ENCODE measurements at places on chromosomes 13 and 19.

DNA sequence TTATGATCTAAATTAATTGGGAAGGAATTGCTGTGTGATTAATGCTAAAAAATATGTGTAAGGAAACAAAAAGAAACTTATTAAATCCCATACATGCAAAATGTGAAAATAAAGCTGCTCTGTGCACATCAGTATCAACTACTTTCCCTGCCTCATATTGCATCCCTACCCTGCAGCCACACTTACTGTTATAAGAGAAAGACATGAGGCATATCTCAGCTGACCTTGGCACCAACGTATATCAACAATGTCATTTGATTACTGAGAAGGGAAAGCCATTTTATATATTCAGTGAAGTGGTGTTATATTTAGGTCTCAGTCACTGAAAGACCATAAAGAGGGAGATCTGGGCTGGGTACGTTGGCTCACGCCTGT lies 585.1 kb downstream of the GPC6 start:
- H3K27ac ChIP-seq = no peak overlapping the region
- H3K4me1 ChIP-seq = no peaks in the 10 kb centered on the region
- H3K27me3 ChIP-seq = no peaks in the 10 kb centered on the region
- H3K4me3 ChIP-seq = no peak overlapping the region
- no peak for DNase-seq
- H3K36me3 ChIP-seq = no peaks in the 10 kb centered on the region

GRCh38 chr19:2602391-2603181 lies 99.9 kb downstream of the GNG7 start:
- peak overlapping the region; percentile 16 for H3K4me3 ChIP-seq
- DNase-seq = peak; percentile 53
- no peaks in the 10 kb centered on the region for H3K36me3 ChIP-seq
- peak overlapping the region; percentile 38 for H3K27ac ChIP-seq

DNA sequence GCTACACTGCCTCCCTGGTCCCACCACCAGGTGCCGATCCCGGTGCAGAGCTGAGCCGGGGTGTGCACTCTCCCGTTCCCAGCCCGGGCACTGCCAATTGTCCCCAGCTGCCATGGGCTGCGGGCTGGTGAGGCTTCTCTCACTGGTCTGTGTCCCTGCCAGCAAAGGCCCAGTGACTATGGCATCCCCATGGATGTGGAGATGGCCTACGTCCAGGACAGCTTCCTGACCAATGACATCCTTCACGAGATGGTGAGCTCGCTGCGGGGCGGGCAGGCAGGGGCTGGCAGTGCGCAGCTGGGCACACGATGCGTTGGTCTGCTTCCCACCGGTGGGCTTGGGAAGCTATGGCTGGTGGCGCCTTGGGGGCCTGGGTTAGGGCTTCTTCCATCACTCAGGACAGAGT lies 14.6 kb downstream of the MPND start:
- H3K27me3 ChIP-seq = no peaks in the 10 kb centered on the region
- no peak overlapping the region for H3K27ac ChIP-seq
- H3K4me1 ChIP-seq = peaks cover 4% of the 10 kb centered on the region
- DNase-seq = no peak

GRCh38 chr13:90690458-90691080 lies 656.9 kb upstream of the MIR17HG start:
- no peak for DNase-seq
- H3K4me1 ChIP-seq = no peaks in the 10 kb centered on the region
- H3K4me3 ChIP-seq = no peak overlapping the region
- no peaks in the 10 kb centered on the region for H3K27me3 ChIP-seq
- no peaks in the 10 kb centered on the region for H3K36me3 ChIP-seq

DNA sequence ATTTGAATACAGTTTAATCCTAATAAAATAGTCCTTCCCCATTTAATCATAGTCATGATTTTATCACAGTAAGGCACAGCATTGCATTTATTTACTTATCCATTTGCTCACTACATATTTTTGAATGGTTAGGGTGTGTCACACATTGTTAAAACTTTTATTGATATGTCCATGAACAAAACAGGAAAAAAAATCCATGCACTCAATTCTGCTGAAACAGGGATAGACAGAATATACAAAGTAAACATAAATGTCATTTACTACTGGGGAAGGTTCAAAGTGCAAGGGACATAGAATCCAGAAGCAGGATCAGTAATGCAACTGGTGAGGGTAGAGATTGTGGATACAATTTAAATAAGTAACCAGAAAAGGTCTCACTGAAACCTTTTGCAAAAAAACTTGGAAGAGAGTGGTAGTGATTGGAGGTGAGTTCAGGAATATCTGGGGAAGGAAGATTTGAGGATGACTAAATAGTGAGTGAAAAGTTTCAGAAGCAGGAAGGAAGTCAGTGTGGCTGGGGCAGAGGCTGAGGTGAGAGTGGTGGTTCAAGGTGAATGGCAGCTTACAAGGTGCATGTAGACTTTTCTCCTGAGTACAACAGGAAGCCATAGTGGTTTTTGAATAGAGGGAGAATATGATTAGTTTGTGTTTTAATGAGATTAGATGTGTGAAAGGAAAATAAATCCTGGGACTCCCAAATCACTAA lies 387.2 kb upstream of the ATXN8OS start:
- H3K36me3 ChIP-seq = no peaks in the 10 kb centered on the region
- H3K4me1 ChIP-seq = peaks cover 4% of the 10 kb centered on the region
- H3K27me3 ChIP-seq = no peaks in the 10 kb centered on the region
- H3K4me3 ChIP-seq = no peak overlapping the region
- DNase-seq = peak; percentile 51

DNA sequence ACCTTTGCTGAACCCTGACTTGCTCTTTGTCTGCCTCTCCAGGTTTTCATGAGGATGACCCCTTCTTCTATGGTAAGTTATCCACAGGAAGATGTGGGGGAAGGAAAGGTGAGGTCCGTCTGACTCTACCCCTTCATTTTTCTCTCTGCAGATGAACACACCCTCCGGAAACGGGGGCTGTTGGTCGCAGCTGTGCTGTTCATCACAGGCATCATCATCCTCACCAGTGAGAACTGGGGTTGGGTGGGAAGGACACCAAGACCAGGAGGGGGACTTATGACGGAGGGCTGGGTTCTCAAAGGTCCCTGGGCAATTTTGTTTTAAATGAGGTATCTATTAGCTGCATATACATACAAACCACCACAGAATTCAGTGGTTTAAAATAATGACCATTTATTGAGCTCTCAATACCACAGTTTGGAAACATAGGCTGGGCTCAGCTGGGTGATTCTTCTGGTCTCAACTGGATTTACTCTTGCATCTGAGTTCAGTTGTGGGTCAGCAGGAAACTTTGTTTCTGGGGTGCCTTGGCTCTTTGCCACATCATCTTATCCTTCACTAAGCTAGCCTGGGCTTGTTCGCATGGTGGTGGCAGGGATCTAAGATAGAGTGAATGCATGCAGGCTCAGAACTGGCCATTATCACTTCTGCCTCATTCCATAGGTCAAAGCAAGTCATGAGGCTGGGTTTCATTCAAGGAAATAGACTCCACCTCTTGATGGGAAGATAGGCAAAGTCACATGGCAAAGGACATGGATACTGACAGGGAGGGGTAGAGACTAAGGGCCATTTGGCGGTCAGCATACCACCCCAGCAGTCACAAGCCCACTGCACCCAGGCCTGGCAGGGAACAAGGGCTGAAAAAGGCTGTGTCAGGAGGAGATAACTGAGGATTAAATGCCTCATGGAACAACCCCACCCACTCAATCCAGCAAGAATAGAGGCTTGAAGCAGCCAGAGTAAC lies 11.8 kb downstream of the FXYD5 start:
- no peak overlapping the region for H3K4me3 ChIP-seq
- H3K36me3 ChIP-seq = peaks cover 10% of the 10 kb centered on the region
- no peak overlapping the region for H3K27ac ChIP-seq
- DNase-seq = no peak

GRCh38 chr19:37303591-37304171 lies 67.2 kb upstream of the ZNF527 start:
- H3K27me3 ChIP-seq = no peaks in the 10 kb centered on the region
- H3K4me3 ChIP-seq = no peak overlapping the region
- H3K36me3 ChIP-seq = no peaks in the 10 kb centered on the region
- H3K27ac ChIP-seq = no peak overlapping the region
- DNase-seq = no peak

GRCh38 chr19:34088292-34088691 lies 84.0 kb upstream of the LSM14A start:
- no peak for DNase-seq
- no peak overlapping the region for H3K27ac ChIP-seq
- H3K4me1 ChIP-seq = no peaks in the 10 kb centered on the region
- H3K27me3 ChIP-seq = peaks cover 3% of the 10 kb centered on the region
- H3K36me3 ChIP-seq = no peaks in the 10 kb centered on the region
- no peak overlapping the region for H3K4me3 ChIP-seq

- DNase-seq = no peak
- H3K27me3 ChIP-seq = no peaks in the 10 kb centered on the region
- no peak overlapping the region for H3K27ac ChIP-seq
- no peaks in the 10 kb centered on the region for H3K36me3 ChIP-seq
Observed at GRCh38 chr13:42834946-42835345, 53.6 kb downstream of the FAM216B start.
